ENCODE measurements at places on chromosomes 3 and 15.

GRCh38 chr15:40845511-40846284 lies 1.9 kb downstream of the SPINT1 start:
- no peak for DNase-seq

DNA sequence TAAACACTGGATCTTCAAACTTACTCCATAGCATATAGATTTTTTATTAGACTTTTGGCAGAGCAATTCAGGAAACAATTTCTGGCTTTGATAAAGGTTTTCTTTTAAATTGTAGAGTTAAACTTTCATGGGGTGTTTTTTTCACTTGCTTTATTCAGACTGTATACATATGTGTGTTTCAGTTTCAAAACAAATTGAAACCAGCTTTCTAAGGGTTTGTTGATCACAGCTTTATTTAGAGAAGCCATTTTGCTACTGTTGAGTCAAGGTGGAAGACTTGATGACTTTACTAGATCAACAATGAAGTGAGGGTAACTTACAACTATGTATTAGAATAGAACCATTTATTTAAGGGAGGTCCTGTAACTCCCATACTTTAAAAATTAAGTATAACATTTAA lies 6.2 kb downstream of the UBE2E1 start:
- DNase-seq = no peak

GRCh38 chr15:62026487-62027262 lies 33.6 kb downstream of the VPS13C start:
- no peak for DNase-seq

GRCh38 chr15:67916565-67916964 lies 76.7 kb upstream of the RNU6-1 start:
- DNase-seq = no peak

DNA sequence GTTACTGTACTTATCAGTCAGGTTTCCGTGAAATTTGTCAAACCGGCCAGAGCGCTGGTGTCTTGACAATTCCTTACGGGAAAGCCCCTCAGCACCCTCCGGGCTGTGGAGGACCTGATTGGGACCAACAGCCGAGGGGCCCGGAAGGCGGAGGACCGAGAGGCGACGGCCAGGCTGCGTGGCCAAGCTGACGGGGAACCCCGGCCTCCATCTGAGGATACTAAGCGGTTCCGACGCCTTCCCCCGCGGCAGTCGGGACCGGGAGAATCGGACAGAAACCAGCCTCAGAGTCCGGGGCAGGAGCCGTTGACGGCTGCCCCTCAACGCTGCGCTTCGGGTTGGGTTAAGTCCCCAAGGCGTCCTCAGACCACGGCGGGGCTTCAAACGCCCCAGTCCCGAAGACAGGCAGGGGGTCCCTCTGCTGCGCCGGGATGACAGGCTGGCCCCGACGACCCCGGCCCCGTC lies 499 bp downstream of the ALDH1A2 start:
- no peak for DNase-seq

DNA sequence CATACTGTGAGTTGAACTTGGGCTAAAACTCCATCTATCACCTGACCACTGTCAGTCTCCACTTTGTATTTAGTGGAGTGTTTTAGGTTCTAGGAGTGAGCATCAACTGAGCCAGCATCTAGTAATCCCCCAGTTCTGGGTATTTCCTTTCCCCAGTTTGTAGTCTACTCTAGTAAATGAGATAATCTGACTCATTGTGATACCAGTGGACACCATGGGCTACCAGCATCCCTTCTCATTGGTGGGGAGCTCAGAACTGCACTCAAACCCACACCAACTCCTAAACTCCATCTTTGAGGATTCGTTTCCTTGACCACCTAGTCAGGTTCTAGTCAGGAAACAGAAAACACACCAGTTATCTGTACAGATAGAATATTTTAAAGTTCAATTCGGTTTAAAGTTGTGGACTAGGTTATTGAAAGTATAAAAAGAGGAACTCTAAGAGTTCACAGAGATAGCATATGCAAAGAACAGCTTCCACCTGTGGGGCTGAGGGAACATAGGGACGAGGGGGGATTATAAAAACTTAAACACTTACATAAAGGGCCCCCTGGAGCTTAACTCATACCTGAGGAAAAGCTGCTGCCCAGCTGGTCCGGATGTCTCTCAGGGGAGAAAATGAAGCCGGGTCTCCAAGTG lies 36.0 kb downstream of the LEO1 start:
- no peak for DNase-seq

DNA sequence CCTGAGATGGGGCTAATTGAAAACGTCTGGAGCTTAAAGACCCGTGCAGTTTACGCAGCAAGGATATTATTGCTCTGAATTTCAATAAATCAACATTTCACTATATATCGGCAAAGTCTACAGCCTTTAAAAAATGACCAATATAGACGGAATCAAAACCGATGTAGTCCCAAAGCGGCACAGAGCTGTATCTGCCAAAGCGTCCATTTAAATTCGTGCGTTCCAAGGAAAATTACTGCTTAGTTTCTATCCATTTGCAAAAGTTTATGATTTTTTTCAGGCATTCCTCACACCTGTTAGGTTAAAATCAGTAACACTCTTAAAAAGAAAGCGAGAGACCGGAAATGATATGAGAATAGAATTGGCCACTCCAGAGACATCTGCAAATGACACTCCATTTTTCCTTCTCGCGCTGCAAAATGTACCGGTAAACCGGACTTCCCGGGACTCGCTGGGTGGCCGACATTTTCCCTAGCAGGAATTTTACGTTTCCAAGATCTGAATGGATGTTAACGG lies 777 bp upstream of the EIF4A2 start:
- no peak for DNase-seq

DNA sequence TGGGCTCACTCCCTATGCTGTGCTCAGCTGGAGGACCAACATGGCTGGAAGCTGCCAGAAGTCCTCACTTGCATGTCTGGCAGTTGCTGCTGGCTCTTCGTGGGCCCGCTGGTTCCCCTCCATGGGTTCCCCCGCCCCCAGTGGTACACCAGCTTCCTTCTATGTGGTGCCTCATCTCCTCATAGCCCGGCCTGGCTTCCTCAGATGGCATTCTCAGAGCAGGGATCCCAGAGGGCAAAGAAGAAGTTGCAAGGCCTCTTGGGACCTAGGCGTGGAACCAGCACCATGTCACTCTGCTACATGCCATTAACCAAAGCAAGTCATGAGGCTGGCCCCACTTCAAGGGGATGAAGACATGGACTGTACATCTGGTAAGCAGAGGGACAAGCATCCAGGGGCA lies 2.9 kb upstream of the CFAP92 start:
- DNase-seq = no peak

- no peak for DNase-seq
These were observed 236.8 kb downstream of the TLE3 start for GRCh38 chr15:69860921-69861320.

All from naive thymus-derived CD8-positive, alpha-beta T cell (primary cell).